ENCODE measurements at places on chromosomes 16 and 17.
A peak's percentile ranks its signal among the peaks of the same experiment; 100 is the strongest.

GRCh38 chr17:41768682-41769288 is 17.7 kb downstream of the JUP start:
- DNase-seq: no peak

- no peak for DNase-seq
Observed at GRCh38 chr16:2529061-2529931, 1.9 kb downstream of the CEMP1 start.

DNA sequence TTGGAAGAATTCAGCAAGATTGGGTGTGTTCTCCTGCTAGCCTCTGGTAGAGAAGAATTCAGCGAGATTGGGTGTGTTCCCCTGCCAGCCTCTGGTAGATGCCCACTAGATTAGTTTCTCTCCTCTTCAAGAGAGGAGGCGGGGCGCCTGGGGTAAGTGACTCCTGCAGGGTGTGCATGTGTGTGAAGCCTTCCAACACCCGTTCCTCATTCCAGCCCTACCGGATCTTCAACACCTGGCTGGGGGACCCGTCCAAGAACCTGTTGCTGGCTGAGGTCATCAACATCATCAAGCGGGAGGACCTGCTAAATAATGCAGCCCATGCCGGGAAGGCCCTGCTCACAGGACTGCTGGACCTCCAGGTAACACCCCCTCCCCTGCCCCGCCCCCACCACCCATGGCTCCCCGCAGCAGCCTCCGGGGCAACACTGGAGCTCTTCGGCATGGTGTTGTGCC is 21.3 kb downstream of the TMEM186 start:
- DNase-seq: no peak

DNA sequence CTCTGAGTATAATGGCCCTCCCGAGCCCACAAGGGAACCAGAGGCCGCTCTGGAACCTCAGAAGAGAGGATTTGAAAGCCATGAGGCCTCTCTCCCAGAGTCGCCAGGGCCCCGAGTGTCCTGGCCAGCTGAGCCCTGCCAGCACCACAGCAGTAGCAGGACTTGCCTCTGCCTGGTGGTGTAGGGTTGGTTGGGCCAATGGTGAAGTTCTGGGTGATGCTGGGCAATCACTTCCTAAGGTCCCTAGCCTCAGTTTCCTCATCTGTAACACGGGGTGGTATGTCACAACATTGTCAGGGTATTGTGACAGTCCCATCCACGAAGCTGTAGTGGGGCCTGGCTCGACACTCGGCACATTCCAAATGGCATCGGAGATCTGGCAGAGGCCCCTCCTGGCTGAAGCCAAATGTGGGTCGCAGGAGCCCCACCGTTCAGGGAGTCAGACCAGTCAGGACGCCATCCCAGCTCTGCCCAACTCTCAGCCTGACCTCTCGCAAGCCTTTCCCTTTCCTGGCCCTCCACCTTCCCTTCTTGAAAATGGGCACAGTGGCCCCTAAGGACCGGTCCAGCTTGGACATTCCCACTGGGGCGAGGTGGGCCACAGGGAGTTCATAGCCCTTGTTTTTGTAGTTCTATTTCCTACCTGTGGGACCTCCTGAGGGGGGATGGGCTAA is 1.7 kb downstream of the NATD1 start:
- no peak for DNase-seq

GRCh38 chr17:55063885-55064874 is 95.6 kb downstream of the STXBP4 start:
- DNase-seq: no peak

GRCh38 chr16:12267491-12267890 is 291.0 kb downstream of the SNX29 start:
- no peak for DNase-seq

DNA sequence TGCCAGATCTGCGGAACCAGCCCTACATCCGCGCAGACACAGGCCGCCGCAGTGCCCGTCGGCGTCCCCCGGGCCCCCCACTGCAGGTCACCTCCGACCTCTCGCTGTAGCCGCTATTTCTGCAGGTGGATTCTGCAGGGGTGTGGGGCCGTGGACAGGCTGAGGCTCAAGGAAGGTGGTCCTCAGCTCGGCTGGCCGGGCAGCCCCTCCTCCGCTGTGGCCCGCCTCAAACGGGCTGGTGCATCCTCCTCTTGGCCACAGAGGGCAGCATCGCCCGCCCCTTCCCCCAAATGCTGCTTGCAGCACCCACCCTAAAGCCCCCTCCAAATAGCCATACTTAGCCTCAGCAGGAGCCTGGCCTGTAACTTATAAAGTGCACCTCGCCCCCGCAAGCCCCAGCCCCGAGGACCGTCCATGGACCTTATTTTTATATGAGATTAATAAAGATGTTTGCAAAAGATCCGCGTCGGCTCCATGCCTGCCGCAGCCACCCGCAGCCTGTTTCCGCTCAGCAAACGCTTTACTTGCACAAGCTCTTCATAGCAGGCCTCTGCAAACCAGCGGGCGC is 14.9 kb downstream of the SPATA32 start:
- no peak for DNase-seq

DNA sequence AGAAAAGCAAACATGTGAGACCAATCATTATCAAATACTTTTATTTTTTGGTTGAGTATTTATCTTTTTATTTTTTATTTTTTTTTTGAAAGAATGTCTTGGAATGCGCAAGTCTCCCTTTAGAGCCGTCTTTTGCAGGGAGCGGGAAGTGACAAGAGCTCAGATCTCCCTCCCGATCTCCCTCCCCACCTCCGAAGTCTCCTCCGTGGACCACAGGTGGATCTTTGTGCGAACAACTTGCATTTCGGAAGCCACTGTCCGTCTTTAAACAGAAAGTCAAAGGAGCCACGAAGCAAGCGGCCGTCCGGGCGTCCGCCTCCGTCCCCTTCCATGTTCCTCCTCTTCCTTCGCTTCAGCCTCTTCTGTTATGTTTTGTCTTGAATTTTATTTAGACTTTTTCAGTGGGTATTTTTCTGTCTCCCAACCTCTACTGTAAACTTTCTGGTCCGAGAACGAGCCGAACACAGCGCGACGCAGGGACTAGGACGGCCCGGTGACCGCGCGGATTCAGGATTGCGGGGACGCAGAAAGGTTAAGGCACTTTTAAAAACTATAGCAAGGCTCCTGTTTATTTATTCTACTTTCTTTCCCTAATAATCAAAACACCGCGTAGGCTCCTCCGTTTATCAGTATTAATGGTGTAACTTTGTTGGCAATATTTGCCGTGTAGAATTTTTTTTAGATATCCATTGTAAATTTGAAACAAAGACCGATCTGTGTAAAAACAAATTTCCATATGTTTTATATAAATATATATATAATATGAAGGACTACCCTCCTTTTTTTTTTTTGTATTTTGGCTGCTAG is 3.3 kb downstream of the FOXF1 start:
- DNase-seq: no peak

- no peak for DNase-seq
Observed at GRCh38 chr16:6335072-6335471, 997.6 kb upstream of the RBFOX1 start.

DNA sequence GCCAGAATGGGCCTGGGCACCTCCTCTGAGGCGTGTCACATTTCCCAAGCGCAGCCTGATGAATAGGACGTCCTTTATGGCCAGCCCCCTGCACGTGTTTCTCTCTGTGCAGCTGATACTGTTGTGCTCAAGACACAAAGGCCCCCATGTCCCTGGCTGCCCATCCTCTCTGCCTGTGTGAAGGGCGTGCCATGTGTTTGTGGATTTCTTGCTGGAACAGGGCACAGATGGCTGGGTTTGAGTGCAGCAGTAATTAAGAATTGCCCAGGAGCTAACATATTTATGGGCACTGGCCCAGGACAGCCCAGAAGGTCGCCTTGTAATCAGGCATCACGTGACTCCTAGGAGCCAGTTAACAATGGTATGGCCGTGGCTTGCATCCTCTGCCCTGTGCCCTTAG is 181.1 kb downstream of the CCDC182 start:
- no peak for DNase-seq

GRCh38 chr16:55499951-55500529 is 8.8 kb upstream of the LPCAT2 start:
- no peak for DNase-seq

- DNase-seq: no peak
Observed at GRCh38 chr16:89034971-89035668, 58.1 kb upstream of the CBFA2T3 start.

GRCh38 chr17:77881545-77881944 is 77.0 kb upstream of the TNRC6C start:
- peak; percentile 47 for DNase-seq

- DNase-seq: peak; percentile 70
Observed at GRCh38 chr16:29807426-29808218, 1.3 kb downstream of the MAZ start.

DNA sequence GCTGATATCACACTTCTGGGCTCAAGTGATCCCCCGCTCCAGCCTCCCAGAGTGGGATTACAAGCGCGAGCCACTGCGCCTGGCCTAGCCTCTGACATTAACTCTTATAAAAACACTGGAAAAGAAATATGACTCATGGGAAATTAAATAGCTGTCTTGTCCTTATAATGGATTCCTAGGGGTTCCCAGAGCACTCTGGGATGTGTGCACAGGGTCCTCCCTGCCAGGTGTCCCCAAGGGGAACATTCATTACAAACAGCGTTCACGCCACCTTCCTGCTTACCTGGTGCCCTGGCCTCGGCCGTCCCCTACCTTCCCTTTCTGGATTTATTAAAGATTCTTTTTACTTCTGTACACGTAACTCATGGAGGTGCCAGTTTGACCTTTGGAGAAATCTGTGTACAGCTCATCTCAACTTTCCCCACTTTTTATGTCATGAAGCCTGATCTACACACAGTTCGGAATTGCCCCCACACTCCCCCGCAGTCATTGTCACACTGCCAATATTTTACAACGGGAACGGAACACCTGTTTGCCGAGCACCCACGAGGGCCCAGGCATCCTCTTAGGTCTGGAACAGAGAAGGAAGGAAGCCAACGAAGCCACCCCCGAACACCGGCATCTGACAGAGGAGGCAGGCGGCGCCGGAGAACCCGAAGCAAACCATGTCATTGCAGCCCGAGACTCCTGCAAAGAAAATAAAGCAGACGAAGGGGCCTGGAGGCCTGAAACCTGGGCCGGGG is 39.7 kb upstream of the MEAK7 start:
- no peak for DNase-seq

- no peak for DNase-seq
Observed at GRCh38 chr17:7240375-7240774, 1.1 kb upstream of the PHF23 start.

DNA sequence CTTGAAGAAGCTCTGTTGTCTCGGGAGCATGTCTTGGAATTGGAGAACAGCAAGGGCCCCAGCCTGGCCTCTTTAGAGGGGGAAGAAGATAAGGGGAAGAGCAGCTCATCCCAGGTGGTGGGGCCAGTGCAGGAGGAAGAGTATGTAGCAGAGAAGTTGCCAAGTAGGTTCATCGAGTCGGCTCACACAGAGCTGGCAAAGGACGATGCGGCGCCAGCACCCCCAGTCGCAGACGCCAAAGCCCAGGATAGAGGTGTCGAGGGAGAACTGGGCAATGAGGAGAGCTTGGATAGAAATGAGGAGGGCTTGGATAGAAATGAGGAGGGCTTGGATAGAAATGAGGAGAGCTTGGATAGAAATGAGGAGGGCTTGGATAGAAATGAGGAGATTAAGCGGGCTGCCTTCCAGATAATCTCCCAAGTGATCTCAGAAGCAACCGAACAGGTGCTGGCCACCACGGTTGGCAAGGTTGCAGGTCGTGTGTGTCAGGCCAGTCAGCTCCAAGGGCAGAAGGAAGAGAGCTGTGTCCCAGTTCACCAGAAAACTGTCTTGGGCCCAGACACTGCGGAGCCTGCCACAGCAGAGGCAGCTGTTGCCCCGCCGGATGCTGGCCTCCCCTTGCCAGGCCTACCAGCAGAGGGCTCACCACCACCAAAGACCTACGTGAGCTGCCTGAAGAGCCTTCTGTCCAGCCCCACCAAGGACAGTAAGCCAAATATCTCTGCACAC is 21.2 kb downstream of the AKAP1 start:
- no peak for DNase-seq

DNA sequence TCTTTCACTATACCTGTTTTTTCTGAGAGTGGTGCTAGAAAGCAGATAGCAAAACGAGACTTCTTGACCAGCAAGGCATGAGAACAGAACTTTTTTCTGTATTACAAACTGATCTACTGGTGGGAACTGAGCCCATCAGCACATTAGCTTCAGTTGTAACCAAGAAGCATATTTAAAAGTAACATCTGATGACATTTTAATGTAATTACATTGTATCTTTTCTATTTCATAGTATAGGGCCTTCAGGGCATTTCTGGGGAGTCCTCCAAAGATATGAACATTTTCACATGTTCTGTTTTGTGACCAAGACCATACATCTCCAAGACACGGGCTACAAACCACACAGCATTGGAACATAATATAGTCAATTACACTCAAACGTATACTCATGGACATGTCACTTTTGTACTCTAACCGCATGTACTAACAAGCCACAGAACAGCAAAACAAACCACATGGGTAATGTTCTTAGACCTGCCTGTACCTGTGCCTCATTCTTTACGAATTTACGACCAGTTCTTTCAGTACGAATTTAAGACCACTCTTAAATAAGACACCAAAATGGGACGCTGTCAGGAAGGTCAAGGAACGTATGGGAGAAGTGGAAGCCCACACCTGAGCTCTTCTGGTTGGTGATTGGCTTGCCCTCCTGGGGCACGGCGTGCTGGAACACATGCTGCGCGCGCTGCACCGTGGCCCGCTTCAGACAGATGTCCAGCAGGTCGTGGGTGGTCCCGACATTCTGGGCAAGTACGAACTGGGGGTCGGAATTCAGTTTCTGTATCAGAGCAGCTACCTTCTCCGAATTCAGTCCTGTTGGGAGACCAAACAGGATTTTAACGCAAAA is 825 bp downstream of the BLMH start:
- peak; percentile 1 for DNase-seq

GRCh38 chr16:84583995-84584394 is 33.9 kb downstream of the COTL1 start:
- no peak for DNase-seq

GRCh38 chr16:56357241-56357764 is 68.0 kb downstream of the AMFR start:
- DNase-seq: no peak

GRCh38 chr16:90012991-90013745 is 6.1 kb downstream of the DBNDD1 start:
- no peak for DNase-seq
